ENCODE measurements at places on chromosomes 12 and 14. TPM values are rescaled to one million over a fixed set of nuclear protein-coding genes. Genes with fewer than 3 reads are reported as not detected.

The WIF1 gene
- total RNA-seq = 1.0 TPM

The DCN gene
- 688 TPM for total RNA-seq

The ENDOU gene
- 1.0 TPM for total RNA-seq

The SLC6A12 gene
- total RNA-seq = not detected

The CCDC175 gene
- total RNA-seq = not detected

The KRT83 gene
- total RNA-seq = not detected

The C12orf56 gene
- total RNA-seq = 0.52 TPM

The STAT6 gene
- total RNA-seq = 31.8 TPM

The SPTB gene
- total RNA-seq = 312 TPM

The ST8SIA1 gene
- 5.2 TPM for total RNA-seq

The AQP5 gene
- 1.0 TPM for total RNA-seq

The GPR65 gene
- 0.52 TPM for total RNA-seq

All from skeletal muscle tissue (tissue), 5 donors.